ENCODE measurements at places on chromosomes 2 and 18. TPM values are rescaled to one million over a fixed set of nuclear protein-coding genes. Genes with fewer than 3 reads are reported as not detected.

The ANKRD44 gene
- total RNA-seq: 13.5 TPM

The DSG3 gene
- total RNA-seq: not detected

The AKAIN1 gene
- total RNA-seq: not detected

The RAB6C gene
- total RNA-seq: not detected

The ALLC gene
- total RNA-seq: not detected

The DSC2 gene
- total RNA-seq: 10.2 TPM

The FKBP1B gene
- 22.0 TPM for total RNA-seq

DNA sequence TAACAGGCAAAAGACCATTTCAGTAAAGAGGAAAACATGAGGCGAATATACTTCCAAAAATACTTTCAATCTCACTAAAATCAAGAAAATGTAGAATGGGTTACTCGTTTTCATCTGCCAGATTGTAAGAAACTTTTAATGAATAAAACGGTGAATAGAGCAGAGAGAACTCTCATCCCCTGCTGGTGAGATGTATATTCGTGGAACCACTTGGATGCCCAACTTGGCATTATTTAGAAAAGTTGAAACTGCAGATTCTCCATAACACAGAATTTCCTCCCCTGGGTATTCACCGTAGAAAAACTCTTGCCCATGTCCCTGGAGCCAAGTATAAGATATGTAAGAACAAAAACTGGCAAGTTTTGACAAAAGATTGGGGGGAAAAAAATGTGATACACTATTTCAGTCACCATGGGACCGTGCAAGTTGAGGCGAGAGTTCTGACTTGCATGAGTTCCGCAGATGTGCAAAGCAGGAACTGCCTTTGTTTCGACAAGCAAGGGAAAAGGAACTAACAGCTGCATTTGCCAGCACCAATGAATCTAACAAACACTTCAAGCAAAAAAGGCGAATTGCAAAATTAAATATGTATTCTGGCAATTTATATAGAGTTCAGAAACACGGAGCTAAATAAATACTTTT lies 14.8 kb downstream of the TIMM21 start:
- no peaks in the 10 kb centered on the region for H3K27me3 ChIP-seq
- no peak overlapping the region for H3K4me3 ChIP-seq
- H3K36me3 ChIP-seq: peaks cover 8% of the 10 kb centered on the region
- no peaks in the 10 kb centered on the region for H3K4me1 ChIP-seq
- no peak for DNase-seq

DNA sequence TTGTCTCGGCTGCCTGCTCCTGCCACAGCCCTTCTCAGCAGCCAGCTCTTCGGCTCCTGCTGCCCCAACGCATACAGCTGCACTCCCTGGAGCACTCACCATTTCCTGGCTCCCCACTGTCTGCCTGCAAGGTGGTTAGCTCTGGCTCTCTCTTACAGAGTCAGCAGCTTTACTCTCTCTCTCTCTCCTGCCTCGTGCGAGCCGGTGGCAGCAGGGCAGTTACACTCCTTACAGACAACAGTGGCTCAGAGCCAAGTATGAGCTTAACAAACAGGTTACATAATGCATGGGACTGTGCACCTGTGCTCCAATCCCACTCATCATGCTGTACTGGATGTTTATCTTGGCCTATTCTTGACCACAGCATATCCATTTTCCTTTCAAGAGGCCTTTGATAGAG lies 47.4 kb upstream of the DNAJC10 start:
- H3K27me3 ChIP-seq: no peaks in the 10 kb centered on the region
- H3K4me3 ChIP-seq: no peak overlapping the region
- H3K36me3 ChIP-seq: no peaks in the 10 kb centered on the region

- H3K27ac ChIP-seq: no peak overlapping the region
- H3K4me1 ChIP-seq: peaks cover 10% of the 10 kb centered on the region
- no peaks in the 10 kb centered on the region for H3K36me3 ChIP-seq
- no peak for DNase-seq
Measured at GRCh38 chr18:57705832-57706595, 84.4 kb upstream of the NARS1 start.

DNA sequence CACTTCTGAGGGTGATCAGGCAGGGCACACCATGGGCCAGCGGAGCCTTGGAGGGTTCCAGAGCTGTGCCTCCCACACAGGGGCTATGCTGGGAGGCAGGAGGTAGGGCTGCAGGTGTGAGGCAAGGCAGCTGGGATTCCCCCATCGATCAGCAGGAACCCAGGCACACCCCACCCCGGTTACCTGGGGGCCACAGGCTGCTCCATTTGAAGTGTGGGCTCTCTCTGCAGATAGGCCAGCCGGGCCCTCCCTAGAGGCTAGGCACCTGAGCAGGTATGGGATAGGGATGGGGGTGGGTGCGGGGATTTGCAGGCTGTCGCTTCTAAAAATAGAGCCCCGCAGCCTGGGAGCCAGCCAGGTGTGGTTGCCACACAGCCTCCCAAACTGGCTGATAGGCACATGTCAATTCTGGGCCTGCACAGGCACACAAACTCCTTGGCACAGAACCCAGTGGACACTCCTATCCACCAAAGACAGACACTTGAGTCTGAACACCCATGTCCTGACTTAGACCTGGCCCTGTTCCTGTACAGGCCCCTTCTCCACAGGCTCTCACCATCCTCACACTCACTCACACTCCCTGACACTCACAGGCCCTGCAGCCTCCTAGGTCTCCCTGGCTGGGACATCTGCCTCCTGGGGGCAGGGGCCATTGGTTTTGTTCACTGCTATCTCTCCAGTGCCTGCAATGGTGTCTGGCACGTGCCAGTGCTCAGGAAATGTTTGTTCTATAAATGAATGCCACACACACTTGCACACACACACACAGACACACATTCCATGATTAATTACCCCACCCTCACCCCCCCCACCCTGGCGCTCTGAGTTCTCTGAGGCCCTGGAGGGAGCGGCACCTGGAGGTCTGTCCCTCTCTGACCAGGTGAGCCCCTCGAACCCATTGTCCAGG lies 73.4 kb downstream of the ZFP36L2 start:
- no peak overlapping the region for H3K27ac ChIP-seq
- no peak overlapping the region for H3K4me3 ChIP-seq
- H3K36me3 ChIP-seq: no peaks in the 10 kb centered on the region

DNA sequence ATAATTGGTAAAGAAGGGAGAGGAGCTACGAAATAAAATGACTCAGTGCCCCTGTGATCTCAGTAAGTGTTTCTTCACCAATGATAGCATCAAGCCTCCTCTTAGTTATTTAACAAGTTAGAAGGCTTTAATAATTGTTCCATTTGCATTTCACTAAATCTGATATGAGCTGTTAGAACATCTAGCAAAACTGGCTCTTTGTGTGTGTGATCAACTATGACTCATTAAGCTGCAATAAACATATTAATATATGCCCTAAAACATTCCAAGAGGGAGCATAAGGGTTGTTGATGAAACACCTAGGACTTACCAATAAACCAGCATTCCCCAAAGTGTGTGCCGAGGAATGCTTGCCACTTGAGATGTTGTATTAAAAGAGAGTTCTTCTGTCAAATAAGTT lies 115.2 kb downstream of the OSBPL6 start:
- H3K36me3 ChIP-seq: peaks cover 8% of the 10 kb centered on the region
- H3K4me3 ChIP-seq: no peak overlapping the region
- DNase-seq: no peak
- H3K27me3 ChIP-seq: no peaks in the 10 kb centered on the region

- H3K4me1 ChIP-seq: no peaks in the 10 kb centered on the region
- no peak overlapping the region for H3K4me3 ChIP-seq
- H3K27me3 ChIP-seq: no peaks in the 10 kb centered on the region
Measured at GRCh38 chr18:1564793-1565192, 660.1 kb downstream of the ADCYAP1 start.

DNA sequence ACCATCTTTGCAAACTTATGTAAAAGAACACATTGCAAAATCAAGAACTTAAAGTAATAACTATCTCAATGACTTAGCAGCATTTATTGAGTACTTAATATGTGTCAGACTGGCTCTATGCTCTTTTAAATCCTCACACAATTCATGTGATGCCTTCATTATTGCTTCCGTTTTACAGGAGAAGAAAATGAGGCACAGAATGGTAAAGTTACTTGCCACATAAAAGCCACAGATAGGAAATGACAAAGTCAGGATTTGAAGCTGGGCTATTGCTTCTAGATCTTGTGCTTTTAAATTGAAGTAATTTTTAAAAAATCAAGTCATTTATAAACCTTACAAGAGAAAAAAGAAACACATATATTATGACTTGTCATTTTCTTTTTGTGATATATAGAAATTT lies 174.2 kb downstream of the WDR7 start:
- H3K4me1 ChIP-seq: no peaks in the 10 kb centered on the region
- DNase-seq: no peak
- H3K4me3 ChIP-seq: no peak overlapping the region
- H3K36me3 ChIP-seq: peaks cover 7% of the 10 kb centered on the region
- H3K27ac ChIP-seq: no peak overlapping the region

- H3K4me3 ChIP-seq: no peak overlapping the region
- H3K36me3 ChIP-seq: peaks cover 13% of the 10 kb centered on the region
- no peak overlapping the region for H3K27ac ChIP-seq
- DNase-seq: no peak
- H3K27me3 ChIP-seq: no peaks in the 10 kb centered on the region
- H3K4me1 ChIP-seq: peaks cover 11% of the 10 kb centered on the region
Measured at GRCh38 chr2:149371476-149371875, 41.1 kb downstream of the LYPD6 start.

DNA sequence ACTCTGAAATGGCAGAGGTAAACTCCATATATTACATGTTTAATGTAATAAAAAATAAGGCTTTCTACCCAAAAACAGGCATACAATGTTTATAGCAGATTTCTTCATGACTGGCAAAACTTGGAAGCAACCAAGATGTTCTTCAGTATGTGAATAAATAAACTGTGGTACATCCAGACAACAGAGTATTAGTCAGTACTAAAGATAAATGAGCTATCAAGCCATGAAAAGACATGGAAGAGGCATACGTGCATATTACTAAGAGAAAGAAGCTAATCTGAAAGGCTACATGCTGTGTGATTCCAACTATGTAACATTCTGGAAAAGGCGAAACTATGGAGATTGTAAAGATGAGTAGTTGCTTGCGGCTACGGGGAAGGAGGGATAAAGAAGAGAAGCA lies 97.4 kb downstream of the OSR1 start:
- no peak for DNase-seq
- H3K36me3 ChIP-seq: no peaks in the 10 kb centered on the region
- no peaks in the 10 kb centered on the region for H3K27me3 ChIP-seq
- H3K4me1 ChIP-seq: no peaks in the 10 kb centered on the region
- H3K4me3 ChIP-seq: no peak overlapping the region

- no peak for DNase-seq
- H3K27me3 ChIP-seq: no peaks in the 10 kb centered on the region
- H3K27ac ChIP-seq: no peak overlapping the region
- peaks cover 6% of the 10 kb centered on the region for H3K4me1 ChIP-seq
- no peak overlapping the region for H3K4me3 ChIP-seq
- H3K36me3 ChIP-seq: peaks cover 22% of the 10 kb centered on the region
Measured at GRCh38 chr2:158677542-158677941, 117.6 kb upstream of the DAPL1 start.

- DNase-seq: no peak
- peak overlapping the region; percentile 27 for H3K27ac ChIP-seq
- peaks cover 23% of the 10 kb centered on the region for H3K4me1 ChIP-seq
- H3K36me3 ChIP-seq: no peaks in the 10 kb centered on the region
- H3K27me3 ChIP-seq: peaks cover 35% of the 10 kb centered on the region
Measured at GRCh38 chr2:232505856-232506255, 14.3 kb upstream of the PRSS56 start.

- H3K27ac ChIP-seq: no peak overlapping the region
- DNase-seq: no peak
- H3K27me3 ChIP-seq: no peaks in the 10 kb centered on the region
- H3K36me3 ChIP-seq: peaks cover 2% of the 10 kb centered on the region
Measured at GRCh38 chr2:188835006-188835405, 139.2 kb upstream of the COL3A1 start.

- no peak overlapping the region for H3K4me3 ChIP-seq
- peaks cover 9% of the 10 kb centered on the region for H3K4me1 ChIP-seq
- no peak for DNase-seq
- no peaks in the 10 kb centered on the region for H3K36me3 ChIP-seq
Measured at GRCh38 chr2:219126555-219126954, 34.1 kb downstream of the NHEJ1 start.

DNA sequence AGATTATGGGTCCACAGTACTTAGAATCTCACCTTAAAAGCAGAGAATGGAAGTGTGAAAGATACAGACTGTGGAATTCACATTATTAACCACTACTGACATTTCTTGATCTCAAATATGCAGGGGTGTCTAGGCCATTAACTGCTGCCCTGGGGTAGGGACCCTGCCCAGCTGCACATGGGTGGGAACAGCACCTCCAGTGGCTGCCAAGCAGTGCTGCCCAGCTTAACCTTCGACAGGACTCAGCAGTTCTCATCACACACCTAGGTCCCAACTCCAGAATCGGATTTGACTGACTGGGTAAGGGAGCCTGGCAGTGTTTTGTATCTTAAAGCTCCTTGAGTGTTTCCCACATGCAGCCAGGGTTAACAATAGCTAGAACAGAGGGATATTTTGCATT lies 14.9 kb downstream of the ERFE start:
- H3K4me1 ChIP-seq: no peaks in the 10 kb centered on the region
- no peaks in the 10 kb centered on the region for H3K27me3 ChIP-seq
- peaks cover 30% of the 10 kb centered on the region for H3K36me3 ChIP-seq
- H3K27ac ChIP-seq: no peak overlapping the region
- DNase-seq: no peak
- no peak overlapping the region for H3K4me3 ChIP-seq

GRCh38 chr2:76268484-76268883 lies 557.8 kb upstream of the GCFC2 start:
- H3K4me3 ChIP-seq: no peak overlapping the region
- H3K4me1 ChIP-seq: peaks cover 10% of the 10 kb centered on the region
- no peaks in the 10 kb centered on the region for H3K27me3 ChIP-seq

DNA sequence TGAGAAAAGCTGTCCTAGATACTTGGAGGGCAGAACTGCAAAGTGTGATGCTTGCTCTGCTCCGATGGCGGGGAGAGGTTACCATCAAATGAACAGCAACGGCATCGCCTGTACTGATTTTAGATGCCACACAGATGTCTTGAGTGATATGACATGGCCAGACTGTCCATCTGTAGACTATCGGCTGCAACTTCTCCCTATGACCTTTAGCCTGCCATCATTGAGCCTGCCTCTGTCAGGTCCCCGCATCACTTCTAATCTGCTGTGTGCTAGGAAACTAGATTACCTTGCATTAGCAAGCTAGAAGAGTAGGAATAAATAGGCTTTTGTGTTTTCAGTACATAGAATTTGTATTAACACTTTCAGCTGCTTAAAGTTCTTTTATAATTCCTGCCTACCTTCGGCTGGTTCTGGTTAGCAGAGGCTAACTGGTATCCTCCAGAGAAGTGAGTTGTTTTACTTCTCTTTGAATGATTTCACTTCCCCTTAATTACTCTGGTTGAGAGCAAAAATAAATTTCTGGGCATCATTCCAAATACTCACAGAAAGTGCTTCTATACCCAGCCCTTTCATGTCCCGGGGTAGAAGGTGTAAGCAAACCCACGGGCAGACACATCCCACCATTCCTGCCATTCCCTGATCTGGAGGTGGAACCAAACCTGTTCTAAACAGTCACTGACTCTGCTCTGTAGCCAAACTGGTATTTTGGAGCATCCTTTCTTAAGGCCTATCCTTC lies 24.0 kb downstream of the GAREM2 start:
- H3K27me3 ChIP-seq: no peaks in the 10 kb centered on the region
- peaks cover 8% of the 10 kb centered on the region for H3K4me1 ChIP-seq
- H3K27ac ChIP-seq: no peak overlapping the region
- H3K4me3 ChIP-seq: no peak overlapping the region
- H3K36me3 ChIP-seq: peaks cover 6% of the 10 kb centered on the region

All from neural crest cell (in vitro differentiated cells).